Activated naive CD8-positive, alpha-beta T cell treated with anti-CD3 and anti-CD28 coated beads for 36 hours (primary cell): ENCODE measurements at places on chromosomes 7 and 10.

DNA sequence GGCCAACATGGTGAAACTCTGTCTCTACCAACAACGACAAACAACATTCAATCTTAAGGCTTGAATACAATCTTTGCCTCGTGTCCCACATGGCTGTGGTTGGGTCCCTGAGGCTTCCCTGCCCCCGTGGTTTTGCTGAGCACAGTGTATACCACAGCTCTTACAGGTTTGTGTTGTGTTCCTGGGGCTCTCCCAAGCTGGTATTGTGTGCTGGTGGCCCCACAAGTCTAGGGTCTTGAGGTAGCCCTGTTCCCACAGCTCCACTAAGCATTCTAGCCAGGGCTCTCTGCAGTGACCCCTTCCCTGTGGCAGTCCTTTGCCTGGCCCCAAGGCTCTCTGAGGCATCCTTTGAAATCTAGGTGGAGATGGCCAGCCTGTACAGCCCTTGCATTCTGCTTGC, 68.0 kb upstream of the CCNY start:
- no peak for DNase-seq

DNA sequence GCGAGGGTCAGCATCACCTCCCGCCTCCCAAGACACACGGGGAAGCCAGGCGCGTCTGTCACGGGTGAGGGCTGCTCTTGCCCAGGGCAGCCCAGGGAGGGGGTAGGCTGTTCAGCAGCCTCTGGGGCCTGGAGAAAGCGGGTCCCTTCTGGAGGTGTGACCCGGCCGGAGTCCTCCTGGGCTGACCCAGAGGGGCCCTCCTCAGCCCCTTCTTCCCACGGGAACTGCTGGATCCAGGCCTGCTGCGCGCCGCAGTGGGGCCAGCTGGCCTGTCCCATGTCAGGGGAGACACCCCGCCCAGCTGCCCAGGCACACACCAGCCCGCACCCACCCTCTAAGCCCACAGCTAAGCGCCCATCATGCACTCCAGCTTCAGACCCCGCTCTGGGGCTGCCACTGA, 41.8 kb downstream of the INSIG1 start:
- DNase-seq = no peak

DNA sequence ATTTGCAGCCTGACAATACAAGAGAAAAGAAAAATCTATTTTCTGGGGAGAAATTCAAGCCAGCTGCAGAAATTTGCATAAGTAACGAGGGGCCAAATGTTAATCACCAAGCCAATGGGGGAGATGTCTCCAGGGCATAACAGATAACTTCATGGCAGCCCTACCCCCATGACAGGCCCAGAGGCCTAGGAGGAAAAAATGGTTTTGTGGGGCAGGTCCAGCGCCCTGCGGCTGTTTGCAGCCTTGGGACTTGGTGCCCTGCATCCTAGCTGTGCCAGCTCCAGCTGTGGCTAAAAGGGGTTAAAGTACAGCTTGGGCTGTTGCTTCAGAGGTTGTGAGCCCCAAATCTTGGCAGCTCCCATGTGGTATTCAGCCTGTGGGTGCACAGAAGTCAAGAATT, 54.3 kb downstream of the VIM start:
- DNase-seq = no peak

DNA sequence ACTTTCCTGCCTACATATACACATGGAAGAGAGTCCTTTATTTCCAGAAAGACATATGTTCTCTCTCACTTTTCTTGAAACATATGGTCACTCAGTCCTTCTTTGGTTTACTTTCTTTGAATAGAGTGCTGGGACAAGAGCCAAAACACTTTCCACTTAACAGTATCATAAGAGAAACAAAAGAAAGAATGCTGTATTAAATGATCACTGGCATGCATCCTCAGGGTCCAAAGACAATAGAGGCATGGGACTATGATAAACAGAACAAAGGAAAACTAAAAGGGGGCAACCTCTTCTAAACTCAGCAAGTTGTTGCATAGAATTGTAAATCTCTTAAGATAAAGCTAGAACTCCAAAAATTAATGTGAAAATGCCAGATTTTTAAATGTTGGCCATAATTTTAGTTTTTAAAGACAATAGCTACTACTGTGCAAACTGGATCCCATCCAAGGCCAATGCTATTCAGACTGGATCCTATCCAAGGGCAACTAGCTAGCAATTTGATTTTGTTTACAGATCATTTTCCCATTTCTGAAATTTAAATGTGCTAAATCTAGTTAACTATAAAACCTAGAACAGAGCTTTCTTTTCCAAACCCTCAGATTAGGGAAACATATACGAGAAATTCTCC, 687.5 kb downstream of the SORCS3 start:
- DNase-seq = no peak

- DNase-seq = no peak
These were observed 83.5 kb upstream of the GNA12 start for GRCh38 chr7:2927592-2927991.

GRCh38 chr7:2509298-2509906, 10.2 kb upstream of the LFNG start:
- no peak for DNase-seq

DNA sequence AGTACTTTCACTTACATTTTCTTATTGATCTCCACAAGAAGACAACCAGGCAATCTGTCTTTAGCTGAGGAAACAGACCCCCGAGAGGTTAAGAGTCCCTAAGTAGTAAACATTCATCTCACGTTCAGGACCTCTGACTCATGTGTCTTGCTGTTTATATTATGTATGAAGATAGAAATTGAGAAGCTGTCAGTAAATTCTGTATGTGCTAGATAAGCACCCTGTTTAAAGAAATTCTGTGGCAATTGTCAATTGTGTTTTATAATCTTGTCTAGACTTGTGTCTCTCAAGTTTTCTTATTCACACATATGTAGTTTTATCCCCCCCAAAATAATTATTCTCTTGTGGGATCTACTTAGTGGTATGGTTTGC, 14.5 kb downstream of the ADK start:
- DNase-seq = no peak

DNA sequence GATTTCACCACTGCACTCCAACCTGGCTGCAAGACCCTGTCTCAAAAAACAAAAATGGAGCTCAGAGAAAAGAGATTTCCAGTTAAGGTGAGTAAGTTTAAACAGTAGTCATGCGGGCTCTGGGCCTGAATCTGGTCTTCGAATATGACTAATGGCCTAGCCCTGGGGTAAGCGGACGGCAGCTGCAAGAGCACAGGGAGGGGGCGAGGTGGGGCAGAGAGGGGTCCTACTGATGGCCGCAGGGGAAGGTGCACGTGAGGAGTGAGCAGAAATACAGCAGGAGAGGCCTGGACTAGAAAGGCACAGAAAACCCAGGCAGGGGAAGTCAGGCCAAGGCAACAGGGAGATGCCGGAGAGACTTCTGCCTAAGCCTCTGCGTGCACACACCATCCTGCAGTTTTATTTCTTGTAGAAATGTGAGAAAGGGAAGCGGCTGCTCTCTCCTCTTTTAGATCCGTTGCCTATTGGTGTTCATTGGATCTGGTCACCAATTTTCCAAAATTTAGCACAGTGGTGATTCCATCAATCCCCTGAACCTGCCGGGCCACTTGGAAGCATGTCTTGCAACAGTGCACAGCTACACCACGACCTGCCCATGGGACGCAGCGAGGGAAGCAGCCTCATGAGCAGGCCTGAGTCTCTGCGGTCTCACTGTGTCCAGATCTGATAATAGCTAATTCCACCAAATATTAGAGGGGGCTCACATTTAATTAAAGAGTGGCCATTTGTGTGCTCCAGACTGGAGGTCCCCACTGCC, 139.0 kb downstream of the PAXIP1 start:
- no peak for DNase-seq

- no peak for DNase-seq
These were observed 134.2 kb downstream of the DOCK1 start for GRCh38 chr10:127039435-127039834.
